ENCODE measurements at places on chromosomes 11 and 22.

DNA sequence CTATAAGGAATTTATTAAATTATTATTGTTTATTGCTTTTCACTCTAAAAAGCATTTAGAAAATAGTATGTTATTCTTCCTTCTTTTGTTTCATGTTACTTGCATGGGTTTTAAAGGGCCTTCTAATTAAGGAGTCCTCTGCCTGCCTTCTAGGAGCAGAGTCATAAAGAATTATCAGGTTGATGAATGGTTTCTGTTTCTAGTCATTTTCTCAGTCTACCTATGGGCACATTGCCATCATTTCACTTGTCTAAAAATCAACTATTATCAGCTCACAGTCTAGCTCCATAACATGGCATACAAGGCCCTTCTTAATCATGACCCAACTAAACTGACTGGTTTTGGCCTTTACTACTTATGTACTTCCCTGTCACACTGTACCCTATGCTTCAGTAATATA, 16.2 kb downstream of the DYNC2H1 start:
- peak; percentile 1 for DNase-seq

DNA sequence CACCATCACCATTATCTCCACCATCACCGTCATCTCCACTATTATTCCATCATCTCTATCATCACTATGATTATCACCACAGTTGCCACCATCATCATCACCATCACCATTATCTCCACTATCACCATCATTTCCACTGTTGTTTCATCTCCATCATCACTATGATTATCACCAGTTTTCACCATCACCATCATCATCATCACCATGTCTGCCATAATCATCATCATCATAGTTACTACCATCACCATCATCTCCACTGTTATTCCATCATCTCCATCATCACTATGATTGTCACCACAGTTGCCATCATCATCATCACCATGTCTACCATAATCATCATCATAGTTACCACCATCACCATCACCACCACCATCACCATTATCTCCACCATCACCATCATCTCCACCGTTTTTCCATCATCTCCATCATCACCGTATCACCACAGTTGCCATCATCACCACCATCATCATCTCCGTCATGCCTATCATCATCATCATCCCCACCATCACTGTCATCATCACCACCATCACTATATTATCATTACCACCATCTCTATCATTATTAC, 264.9 kb downstream of the BRD1 start:
- DNase-seq, result no peak

DNA sequence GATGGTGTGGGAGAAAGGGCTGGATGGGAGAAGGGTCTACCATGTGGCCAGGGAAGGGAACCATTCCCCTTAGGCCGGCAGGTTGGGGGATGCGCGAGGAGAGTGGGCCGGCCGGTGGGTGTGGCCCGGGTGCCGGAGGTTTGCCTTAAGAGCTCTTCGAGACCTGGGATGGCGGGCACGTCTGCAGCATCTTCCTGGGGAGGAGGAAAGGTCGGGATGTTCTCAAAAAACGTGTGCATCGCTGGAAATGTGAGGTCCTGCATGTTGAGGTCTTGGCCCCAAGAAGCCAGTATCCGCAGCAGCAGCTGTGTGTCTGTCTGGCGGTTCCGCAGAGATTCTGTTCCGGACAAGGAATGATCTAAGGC, 1.4 kb downstream of the NAV2 start:
- no peak for DNase-seq

DNA sequence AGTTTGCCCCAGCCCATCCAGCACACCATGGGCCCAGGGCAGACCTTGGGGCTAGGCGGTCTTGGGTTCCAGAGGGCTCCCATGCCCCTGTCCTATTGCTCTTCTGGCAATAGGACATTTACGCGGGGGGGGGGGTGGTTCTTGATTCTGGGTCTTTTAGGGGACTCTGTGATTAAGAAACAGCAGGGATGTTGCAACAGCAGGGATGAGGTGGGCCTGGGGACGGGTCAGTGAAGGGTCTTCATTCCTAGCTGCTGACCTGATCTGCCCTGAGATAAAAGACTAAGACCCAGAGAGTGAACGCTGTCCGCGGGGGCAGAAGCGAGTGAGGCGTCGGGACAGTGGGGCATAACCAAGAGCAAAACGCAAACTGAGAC, 418 bp upstream of the ADAMTS15 start:
- DNase-seq, result no peak

- no peak for DNase-seq
These were observed 63.8 kb upstream of the RRAS2 start for GRCh38 chr11:14422814-14423182.

DNA sequence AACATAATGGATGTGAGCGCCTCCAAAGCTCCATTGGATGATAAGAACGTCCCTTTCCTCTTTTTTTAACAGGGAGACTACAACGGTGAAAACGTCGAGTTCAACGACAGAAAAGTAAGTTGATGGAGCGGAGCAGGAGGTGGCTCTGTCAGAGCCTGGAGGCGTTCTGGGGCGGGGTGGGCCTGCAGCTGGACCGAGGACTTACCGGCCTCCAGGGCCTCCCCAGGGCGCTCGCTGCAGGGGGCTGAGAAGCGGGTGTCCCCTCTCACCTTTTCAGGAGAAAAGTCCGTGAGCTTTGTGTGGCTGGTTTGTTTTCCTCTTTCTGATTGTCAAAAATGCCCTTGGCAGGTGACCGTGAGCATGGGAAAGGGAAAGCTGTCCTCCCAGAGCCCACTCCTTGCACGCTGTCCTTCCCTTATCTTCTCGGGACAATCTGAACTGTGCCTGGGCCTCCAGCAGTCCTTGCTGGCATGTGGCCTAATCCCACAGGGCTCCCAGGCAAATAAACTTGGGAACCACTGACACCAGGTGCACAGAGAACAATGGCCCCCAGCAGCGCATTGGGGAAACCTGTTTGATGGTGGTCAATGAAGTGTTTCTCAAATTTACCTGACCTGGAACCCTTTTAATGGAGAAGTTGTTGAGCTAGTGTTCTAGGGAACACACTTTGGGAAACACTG, 38.4 kb downstream of the ANO1 start:
- DNase-seq, result no peak

DNA sequence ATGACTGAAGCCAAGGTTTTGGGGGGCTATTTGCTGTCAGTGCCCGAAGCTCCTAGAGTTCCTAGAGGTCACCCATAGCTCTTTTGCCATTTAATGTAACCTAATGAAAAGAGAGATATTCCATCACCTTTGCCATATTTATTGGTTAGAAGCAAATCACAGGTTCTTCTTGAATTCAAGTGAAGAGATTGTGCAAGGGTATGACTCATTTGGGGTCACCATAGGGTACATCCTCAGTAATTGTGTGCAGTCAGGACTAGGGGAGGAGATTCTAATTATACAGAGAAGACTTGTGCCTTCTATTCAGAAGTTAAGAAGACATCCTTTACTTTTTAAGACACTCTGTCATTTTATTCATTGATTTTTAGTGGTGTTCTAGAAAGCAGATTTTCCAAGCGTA, 6.9 kb upstream of the PRAME start:
- DNase-seq, result no peak

- no peak for DNase-seq
These were observed 323.3 kb downstream of the TENM4 start for GRCh38 chr11:79117488-79117887.

GRCh38 chr11:2267851-2268728, 2.3 kb downstream of the ASCL2 start:
- DNase-seq, result no peak

- no peak for DNase-seq
These were observed 94.9 kb downstream of the SCN3B start for GRCh38 chr11:123559523-123559955.

DNA sequence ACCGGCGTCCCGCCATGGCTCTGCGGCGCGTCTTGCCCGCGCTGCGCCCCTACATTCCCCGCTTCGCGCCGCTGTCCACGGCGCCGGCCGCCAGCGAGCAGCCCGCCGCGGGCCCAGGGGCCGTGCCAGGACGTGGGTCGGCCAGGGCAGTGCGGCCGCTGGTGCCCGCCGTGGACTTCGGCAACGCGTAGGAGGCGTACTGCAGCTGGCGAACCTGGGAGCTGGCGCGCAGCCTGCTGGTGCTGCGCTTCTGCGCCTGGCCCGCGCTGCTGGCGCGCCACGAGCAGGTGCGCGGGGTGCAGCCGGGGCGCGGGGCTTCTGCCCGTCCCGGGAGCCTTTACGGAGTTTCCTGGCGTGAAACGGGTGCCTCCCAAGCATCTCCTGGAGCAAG, 20.1 kb downstream of the DGCR6L start:
- DNase-seq, result no peak

GRCh38 chr22:31588970-31589675, 72.9 kb downstream of the PISD start:
- DNase-seq, result no peak
